ENCODE measurements at places on chromosomes 7 and 10.

- no peak for DNase-seq
Observed at GRCh38 chr7:100137851-100138760, 10.6 kb upstream of the LAMTOR4 start.

- no peak for DNase-seq
Observed at GRCh38 chr7:50652400-50653125, 87.4 kb upstream of the DDC start.

DNA sequence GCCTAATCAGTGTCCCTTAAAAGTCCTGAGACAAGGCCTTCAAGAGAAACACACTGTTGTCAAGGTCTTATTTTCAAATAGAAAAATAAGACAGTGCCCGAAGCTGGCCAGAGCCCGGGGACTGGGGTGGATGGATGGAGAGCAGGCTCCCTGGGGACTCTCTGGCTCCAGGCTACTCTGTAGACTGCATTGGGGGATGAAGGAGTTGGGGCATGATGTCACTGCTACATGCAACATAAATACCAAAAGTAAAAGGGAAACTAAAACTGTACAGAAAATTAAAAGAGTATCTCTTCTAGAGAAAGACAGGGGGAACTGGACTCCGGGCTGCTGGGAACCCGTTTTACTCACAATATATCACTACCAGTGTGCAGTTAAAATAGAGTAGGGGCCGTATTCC lies 629.8 kb downstream of the KCNMA1 start:
- no peak for DNase-seq

DNA sequence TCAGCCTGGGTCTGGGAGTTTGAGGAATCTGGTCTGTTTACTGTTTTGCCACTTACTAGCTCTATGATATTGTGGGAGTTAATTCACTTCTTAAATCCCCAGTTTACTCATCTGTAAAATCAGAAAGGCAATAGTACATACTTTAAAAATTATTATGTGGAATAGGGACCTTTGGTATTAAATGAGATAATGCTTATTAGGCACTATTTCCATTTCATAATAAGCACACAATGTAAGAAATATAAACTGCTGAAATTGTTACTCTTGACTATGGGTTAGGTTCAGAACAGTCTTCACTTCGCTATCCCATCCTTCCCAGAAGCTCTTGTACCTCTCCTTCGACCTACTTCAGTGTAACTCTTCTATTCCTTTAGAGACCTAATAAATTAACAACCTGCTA lies 47.2 kb downstream of the AGK start:
- no peak for DNase-seq

DNA sequence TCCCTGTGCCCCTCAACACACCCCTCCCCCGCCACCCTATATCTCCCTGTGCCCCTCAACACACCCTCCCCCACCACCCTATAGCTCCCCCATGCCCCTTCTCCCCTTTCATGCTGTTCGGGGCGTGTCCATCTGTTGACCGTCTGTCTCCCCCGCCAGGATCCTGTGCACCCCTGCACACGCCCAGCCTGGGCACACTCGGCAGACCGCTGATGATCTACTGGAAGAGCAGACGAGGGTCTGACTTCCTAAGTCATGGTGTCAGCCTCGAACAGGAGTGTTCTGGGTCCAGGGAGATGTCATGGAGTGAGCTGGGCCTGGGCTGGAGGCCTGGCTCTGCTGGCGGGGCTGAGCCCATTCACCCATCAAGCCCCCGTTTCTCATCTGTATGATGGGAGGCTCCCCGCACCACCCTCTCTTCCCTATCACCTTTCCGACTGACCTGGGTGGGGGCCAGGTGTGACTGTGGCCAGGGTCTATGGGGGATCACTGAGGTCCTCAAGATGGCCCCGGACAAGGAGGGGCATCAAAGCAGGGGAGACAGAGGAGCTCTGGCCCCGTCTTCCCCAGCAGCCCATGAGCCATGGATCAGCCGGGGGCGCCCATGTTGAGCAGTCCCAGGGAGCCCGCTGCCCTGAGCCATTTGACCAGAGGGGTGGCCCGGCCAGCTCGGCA lies 48.3 kb downstream of the PDGFA start:
- DNase-seq: no peak

- DNase-seq: no peak
Observed at GRCh38 chr7:137985253-137985896, 16.5 kb downstream of the CREB3L2 start.

DNA sequence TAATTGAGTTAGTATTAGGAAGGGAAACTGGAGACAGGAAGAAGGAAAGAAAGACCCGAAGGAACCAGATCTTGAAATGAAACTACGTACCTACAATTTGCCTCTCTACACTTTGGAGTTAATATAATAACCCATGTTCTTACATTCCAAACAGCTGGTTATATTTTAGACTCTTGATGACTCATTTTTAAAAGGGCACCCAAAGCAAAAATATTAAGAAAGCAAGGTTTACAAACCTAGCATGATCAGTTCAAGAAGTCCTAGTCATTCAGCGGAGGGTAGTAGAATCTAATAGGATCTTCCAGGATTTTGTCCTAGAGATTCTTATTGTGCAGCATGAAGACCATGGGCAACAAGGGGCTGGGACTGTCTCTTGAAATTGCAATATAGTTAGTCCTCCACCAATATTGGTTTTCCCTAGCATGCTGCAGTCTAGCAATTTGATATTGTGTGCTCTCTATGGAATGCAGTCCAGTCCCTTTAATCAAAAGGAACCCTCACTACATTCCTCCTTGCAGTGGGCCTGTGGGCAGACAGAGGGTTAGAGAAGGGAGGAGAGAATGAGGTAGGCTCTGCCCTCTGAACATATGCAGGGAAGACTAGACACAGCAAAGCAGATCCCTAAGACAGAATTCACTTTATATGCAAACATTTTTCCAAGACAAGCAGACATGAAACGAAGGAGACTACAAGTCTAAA lies 230.3 kb downstream of the INHBA start:
- DNase-seq: no peak

- peak; percentile 78 for DNase-seq
Observed at GRCh38 chr7:69412331-69413146, 185.7 kb upstream of the AUTS2 start.

DNA sequence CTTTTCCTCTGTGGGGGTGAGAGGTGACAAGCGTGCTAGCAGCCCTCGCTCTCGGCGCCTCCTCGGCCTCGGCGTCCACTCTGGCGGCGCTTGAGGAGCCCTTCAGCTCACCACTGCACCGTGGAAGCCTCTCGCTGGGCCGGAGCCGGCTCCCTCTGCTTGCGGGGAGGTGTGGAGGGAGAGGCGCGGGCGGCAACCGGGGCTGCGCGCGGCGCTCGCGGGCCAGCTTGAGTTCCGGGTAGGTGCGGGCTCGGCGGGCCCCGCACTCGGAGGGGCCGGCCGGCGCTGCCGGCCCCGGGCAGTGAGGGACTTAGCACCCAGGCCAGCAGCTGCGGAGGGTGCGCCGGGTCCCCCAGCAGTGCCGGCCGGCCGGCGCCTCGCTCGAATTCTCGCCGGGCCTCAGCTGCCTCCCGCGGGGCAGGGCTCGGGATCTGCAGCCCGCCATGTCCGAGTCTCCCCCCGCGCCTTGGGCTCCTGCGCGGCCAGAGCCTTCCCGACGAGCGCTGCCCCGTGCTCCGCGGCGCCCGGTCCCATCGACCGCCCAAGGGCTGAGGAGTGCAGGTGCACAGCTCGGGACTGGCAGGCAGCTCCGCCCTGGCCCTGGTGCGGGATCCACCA lies 352.8 kb upstream of the PODXL start:
- peak; percentile 41 for DNase-seq

DNA sequence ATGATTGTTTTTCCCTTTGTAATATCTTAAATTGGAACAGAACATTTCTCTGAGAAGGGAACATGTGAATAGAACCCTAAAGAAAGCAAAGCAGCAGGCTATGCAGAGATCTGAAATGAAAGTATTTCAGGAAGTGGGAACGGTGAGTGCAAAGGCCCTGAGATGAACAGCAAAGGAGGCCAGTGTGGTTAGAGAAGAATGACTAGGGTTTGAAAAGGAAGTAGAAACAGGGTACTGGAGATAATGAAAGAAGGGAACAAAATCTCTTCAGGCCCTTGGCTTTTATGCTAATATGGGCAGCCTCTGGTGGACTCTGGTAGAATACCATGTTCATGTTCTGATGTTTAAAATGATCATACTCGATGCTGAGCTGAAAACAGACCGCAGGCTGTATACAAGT lies 22.2 kb downstream of the ARHGAP21 start:
- DNase-seq: no peak

- no peak for DNase-seq
Observed at GRCh38 chr7:41205600-41205999, 497.3 kb downstream of the INHBA start.

DNA sequence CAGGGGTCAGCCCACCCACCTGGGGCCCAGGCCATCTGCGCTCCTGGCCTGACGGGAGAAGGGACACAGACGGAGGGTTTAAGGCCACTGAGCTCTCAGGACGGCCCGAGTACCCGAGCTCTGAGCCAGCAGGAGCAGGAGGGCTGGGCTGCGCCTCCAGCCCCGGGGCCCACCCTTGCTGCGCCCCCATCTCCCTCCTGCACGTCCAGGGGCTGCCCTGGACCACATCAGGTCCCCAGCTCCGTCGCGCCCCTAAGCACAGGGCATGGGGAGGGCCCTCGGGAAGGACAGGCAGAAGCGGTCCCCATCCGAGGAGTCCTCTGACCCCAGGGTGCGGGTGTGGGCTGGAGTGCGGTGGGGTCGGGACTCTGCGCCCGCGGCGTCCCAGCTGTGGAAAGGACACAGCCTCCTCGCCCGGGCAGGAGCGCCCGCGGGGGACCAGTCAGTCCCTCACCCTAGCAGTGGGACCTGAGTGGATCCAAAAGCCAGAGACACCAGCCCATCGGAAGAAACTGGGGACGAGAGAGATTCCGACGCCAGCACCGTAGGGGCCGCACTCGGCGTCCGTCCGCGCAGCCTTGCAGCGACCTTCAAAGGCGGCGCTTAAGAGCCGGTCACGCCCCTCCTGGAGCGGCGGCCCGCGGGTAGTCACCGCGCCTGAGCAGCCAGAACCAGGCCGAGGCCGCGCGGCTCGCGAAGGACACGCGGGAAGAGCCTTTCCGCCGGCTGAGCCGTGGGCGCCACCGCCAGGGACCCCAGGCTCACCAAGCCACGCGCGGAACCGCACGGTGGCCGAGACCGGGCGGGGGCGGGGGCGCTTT lies 15.9 kb downstream of the CAMK2B start:
- DNase-seq: peak; percentile 89

DNA sequence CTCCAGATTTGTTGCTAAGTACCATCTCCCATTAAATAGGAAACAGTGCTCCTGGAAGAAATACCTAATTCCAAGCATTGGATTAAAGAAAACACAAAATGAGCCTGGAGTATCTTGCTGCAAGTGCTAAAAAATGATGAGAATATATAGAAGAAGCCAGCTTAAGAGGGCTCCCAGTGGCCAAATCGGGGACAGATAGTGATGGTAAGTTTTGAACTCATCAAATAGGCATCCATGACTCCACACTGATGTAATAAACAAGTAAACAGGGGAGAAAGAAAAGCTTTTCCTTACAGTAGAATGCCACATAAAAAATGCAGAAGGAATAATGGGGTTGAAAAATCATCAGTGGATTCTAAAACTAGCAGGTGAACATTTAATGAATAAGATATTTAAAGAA lies 72.4 kb downstream of the CTTNBP2 start:
- no peak for DNase-seq

DNA sequence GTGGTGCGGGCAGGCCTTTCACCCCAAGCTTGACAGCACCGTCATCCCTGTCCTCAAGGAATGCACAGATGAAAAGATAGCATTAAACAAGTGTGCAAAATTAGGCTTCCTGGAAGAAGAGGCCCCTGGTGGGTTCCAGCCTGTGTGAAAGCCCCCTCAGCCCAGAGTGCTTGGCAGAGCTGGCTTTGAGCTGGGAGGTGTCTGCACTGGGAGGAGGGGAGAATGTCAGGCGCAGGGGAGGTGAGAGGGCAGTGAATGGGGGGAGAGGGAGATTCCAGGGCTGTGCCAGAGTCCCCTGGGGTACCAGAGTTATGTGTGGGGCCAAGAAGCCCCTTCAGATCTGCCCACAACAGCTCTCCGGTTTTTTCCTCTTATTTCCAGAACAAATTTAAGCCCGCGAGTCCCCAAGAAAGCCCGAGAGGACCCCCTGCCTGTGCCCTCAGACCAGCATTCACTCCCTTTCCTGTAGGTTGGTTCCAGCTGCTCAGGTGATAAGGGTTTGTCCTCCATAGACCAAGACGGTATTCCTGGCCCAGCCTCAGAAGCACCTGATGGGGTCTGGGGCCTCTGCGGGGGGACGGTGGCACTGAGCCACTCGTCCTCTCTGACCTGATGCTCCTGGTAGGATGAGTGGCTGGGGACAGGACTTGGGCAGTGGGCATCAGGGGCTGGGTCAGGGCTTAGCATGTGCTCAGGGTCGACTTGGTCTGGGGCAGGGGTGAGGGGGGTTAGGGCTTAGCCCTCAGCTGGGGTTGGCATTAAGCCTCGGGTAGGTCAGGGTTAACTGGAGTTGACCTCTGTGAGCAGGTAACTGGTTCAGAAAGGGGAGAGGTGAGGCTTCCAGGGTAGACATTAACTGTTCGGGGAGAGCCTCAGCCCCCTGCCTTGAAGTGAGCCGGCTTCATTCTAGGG lies 43.4 kb downstream of the ADCYAP1R1 start:
- DNase-seq: no peak

DNA sequence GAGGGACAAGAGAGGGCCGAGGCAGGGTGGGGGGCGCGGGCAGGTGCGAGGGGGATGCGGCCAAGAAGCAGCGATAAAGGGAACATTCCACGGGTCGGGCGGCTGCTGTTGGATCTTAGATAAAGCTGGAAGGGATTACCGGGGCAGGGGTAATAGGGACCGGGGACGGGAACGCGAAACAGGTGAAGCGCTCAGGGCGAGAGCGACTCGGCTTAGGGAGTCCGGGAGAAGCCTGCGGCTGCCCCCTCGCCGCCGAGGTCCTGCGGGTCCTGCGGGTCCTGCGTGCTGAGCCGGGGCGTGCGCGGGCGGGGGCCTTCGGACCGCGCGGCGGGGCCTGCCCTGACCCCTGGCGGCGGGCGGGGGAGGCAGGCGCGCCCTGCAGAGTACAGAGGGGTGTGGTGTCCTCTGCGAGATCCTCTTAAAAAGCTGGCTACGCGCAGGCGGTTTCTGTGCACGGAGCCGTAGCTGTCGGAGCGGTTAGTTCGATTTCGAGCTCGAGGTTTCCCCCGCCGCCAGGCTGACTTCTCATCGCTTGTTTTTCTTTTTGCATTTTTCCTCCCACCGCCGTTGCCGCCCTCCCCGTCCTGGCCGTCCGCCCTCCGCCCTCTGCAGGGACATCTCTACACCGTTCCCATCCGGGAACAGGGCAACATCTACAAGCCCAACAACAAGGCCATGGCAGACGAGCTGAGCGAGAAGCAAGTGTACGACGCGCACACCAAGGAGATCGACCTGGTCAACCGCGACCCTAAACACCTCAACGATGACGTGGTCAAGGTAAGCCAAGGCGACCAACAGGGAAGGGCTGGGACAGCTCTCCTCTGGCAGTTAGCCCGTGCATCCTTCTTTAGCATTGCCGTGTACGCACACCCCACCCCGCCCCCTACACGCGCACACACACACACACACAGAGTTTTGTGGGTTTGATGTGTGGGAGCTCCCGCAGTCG lies 1.4 kb downstream of the CAV1 start:
- peak; percentile 93 for DNase-seq

GRCh38 chr7:116148626-116149025 lies 61.7 kb upstream of the TES start:
- no peak for DNase-seq

All from right cardiac atrium (tissue), 5 donors.